ENCODE measurements at places on chromosomes 7 and 10.
A peak's percentile ranks its signal among the peaks of the same experiment; 100 is the strongest.

- DNase-seq, result no peak
These were observed 129.4 kb downstream of the AASS start for GRCh38 chr7:122014697-122015096.

DNA sequence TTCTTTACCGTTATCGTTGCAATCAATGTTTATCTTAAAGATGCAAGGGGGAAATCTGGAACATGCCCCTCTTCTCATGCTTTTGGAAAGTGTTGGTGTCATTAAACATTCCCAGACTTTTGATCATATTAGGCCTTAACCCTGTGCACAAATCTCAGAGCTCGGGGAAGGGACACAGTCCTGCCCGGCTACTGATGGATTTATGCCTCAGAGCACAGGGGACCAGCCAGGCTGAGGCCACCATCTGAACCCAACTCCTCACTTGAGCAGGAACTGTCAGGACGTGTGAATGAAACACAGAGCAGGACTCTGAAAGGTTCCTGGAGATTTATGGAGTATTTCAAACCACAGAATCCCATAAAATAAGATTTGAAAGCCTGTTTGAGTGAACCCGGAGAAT is 132.0 kb upstream of the CXCL12 start:
- no peak for DNase-seq

- DNase-seq, result peak; percentile 41
These were observed 1.2 kb upstream of the SGMS1 start for GRCh38 chr10:50624866-50625501.

- no peak for DNase-seq
These were observed 24.3 kb downstream of the PTPN12 start for GRCh38 chr7:77561352-77561751.

GRCh38 chr10:44858017-44858371 is 53.1 kb upstream of the TMEM72 start:
- DNase-seq, result no peak

DNA sequence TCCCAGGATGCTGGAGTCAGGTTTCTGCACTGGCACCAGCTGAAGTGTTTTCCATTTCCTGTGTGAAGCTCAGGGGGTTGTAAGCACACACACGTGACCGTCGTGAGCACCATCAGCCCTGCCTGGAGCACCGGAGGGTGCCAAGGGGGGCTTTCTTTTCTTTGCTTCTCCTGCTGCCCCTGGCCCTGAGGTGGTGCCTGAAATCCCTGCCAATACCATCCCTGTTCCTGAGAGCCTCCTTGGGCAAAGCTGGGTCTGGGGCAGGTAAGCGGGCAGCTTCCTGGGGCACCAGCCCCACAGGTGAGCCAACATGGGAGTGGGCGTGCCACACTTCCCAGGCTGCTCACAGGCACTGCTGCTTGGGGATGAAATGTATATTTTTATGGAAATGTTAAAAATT is 593.6 kb downstream of the DNAJB6 start:
- DNase-seq, result peak; percentile 11

- DNase-seq, result no peak
These were observed 36.7 kb upstream of the NFKB2 start for GRCh38 chr10:102358712-102359382.

DNA sequence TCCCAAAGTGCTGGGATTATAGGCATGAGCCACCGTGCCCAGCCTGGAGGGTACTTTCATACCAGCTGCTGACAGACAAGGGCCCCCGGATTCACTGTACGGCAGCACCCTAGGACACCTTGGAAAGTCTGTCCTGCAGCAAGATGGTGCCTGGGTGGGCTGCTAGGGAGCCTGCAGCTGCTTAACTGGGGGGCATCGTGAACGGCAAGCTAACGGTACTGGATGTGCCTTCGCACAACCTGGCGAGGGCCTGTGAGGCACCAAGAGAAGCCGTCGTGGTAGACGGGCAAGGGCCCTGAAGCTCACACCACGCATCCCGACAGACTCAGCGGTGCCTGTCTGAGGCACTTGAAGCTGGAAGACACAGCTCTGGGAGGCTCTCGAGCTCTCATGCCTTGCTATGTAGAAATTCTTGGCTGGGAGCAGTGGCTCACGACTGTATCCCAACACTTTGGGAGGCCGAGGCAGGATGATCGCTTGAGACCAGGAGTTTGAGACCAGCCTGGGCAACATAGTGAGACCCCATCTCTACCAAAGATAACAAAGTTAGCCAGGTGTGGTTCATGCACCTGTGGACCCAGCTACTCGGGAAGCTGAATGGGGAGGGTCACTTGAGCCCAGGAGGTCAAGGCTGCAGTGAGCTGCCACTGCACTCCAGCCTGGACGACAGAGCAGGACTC is 9.4 kb downstream of the BRAT1 start:
- no peak for DNase-seq

DNA sequence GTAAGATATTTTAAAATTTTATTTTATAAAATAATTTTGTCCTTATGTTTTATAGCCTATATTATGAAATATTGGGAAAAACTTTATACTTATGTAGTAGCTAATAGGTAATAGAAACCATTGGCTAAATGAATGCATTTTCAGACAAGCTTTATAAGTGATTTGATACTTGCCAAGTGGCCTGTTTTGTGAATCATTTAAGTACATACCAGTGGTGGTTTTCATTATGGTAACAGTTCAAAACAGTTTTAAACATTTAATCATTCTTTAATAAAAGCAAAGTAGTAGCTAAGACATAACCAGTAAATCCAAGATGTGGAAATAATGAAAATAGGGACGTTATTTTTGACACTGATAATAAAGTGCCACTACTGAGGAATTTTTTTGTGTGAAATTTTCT is 182.2 kb downstream of the PHF14 start:
- DNase-seq, result no peak

DNA sequence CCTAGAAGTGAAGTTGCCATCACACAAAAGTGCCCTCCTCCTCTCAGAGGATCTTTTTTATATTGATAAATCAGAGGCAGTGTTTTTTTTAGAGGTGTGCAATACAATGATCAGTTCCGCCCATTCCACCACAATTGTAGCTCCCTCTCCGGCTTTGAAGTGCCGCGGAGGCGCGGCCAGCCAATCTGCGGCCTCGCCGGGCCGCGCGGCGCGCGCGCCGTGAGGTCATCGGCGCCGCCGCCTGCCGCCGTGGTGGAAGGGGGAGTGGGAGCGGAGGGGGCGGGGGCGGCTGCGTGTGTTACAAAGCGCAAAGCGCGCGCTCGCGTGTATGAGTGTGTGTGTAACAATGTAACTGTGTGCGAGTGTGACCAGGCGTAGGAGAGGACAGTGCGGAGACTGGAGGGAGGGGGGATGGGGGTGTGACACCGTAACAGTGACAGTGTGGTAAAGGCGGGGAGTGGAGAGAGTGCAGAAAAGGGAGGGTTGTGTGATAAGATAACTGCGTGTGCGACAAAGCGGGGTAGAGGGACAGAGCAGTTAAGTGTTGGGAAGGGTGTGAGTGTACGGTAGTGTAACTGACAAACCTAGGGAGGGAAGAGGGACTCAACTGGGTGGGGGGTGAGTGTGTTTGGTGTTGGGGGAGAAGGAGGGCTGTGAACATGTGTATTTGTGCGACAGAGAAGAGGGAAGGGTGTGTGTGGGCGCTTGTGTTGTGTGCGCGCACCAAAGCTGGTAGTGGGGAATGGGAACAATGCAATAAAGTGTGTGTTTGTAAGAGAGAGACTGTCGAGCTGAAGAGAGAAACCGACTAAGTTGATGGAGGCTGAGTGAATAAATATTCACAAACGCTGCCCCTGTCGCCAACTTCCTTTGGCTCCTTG is at the start of gene SP8:
Gene SP8 (minus strand): TSS at position 108 of the 881 bp plus-strand sequence. CDS start 88 bp downstream, at position 20.
- DNase-seq, result peak; percentile 66

DNA sequence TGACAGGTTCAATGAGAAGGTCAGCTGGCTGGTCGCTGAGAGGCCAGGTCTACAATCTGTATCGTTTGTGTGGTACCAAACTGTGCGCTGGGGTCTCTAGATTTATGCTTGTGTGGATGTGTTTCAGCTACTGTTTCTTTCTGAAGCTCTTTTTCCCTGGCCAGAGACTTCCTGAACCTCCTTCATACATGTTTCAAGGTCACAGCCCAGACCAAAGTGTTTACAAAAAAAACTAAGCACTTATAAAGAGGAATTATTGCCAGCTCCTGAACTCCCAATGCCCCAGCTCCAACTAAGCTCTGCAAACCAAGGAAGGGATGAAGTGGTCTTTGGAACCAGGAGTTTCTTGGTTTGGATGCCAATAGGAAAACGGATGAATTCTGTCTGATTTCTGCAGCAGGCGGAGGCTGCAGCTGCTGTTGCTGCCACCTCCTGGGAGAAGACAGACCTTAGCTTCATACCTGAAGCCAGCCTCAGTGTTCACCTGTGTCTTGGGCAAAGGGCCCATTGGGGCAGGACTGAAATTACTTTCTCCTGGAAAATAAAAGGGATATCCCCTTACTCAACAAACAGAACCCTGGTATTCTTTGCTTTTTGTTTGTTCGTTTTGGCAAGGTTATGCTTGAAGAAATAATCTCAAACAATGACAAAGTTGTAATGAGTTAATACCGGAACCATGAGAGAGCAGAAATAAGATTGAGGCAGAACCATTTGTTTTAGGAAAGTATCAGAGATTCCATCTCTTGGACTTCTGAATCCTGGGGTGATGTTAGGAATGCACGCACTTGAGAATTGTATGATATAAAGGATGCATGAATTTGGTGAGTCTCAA is 24.6 kb upstream of the MKLN1 start:
- no peak for DNase-seq

GRCh38 chr7:45159296-45159695 is 1.7 kb downstream of the RAMP3 start:
- DNase-seq, result no peak

- no peak for DNase-seq
These were observed 60.5 kb upstream of the OPALIN start for GRCh38 chr10:96419351-96419750.
